ENCODE measurements at places on chromosomes 4 and X.

DNA sequence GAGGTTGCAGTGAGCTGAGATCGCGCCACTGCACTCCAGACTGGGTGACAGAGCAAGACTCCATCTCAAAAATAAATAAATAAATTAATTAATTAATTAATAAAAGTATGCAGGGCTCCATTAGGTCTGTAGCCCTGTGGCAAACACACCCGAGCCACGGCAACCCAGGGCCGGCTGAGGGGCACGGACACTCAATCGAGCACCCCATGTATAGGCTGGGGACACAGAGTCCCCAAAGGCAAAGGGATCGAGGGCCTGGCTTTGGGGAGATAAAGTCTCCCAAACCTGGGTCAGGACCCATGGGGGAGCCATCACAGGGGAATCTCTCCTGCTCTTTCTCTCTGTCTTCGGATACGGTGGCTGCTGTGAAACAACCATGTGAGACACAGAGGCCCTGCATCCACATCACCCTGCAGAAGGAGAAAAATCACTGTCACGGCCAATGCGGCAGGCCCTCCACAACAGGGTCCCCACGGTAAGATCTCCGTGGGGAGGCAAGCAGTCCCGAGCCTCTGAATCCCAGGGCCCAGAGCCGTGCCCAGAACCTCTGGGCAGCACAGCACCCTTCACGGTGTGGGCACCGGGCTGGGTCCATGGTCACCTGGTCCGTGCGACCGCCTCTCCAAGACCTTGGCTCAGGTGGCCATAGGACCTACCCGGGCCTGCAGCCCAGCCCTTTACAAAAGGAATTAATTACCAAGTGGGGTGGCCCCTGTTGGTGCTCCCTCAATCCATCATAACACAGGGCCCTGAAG lies 81.8 kb downstream of the WFS1 start:
- no peaks in the 10 kb centered on the region for H3K4me1 ChIP-seq
- no peak overlapping the region for H3K27ac ChIP-seq
- no peak for DNase-seq
- no peaks in the 10 kb centered on the region for H3K36me3 ChIP-seq

- H3K27me3 ChIP-seq: no peaks in the 10 kb centered on the region
- H3K4me3 ChIP-seq: no peak overlapping the region
- no peak overlapping the region for H3K27ac ChIP-seq
- no peaks in the 10 kb centered on the region for H3K4me1 ChIP-seq
Observed at GRCh38 chr4:133776961-133777360, 424.6 kb downstream of the PABPC4L start.

- peaks cover 4% of the 10 kb centered on the region for H3K4me1 ChIP-seq
- H3K27me3 ChIP-seq: no peaks in the 10 kb centered on the region
- H3K27ac ChIP-seq: no peak overlapping the region
- DNase-seq: peak; percentile 3
- H3K36me3 ChIP-seq: no peaks in the 10 kb centered on the region
Observed at GRCh38 chr4:161577579-161578301, 586.1 kb downstream of the FSTL5 start.

GRCh38 chrX:10702031-10702430 lies 81.6 kb upstream of the MID1 start:
- no peaks in the 10 kb centered on the region for H3K4me1 ChIP-seq
- no peaks in the 10 kb centered on the region for H3K36me3 ChIP-seq
- H3K27me3 ChIP-seq: no peaks in the 10 kb centered on the region
- H3K4me3 ChIP-seq: no peak overlapping the region
- DNase-seq: no peak

DNA sequence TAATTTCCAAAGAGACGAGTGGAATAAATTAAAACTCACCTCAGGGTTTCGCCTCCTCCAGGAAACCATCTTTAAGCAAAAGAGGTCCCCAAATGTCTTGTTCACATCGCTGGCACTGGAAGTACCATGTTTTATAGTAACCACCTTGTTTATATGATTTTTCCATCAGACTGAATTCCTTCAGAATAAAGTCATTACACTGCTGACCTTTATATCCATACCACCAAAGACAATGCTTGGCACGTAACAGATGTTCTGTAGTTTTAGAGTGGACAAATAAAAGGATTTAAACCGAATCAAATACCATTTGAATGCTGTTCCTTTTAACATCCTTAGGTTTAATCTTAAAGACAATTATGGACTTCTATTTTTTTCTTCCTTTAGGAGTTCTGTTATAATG lies 4.7 kb downstream of the NUDT6 start:
- no peaks in the 10 kb centered on the region for H3K36me3 ChIP-seq
- peaks cover 30% of the 10 kb centered on the region for H3K4me1 ChIP-seq
- H3K27ac ChIP-seq: no peak overlapping the region
- peak; percentile 41 for DNase-seq

- H3K4me1 ChIP-seq: peaks cover 26% of the 10 kb centered on the region
- peak; percentile 55 for DNase-seq
- H3K27me3 ChIP-seq: no peaks in the 10 kb centered on the region
- H3K27ac ChIP-seq: no peak overlapping the region
Observed at GRCh38 chr4:107862658-107863057, 37.9 kb downstream of the SGMS2 start.

DNA sequence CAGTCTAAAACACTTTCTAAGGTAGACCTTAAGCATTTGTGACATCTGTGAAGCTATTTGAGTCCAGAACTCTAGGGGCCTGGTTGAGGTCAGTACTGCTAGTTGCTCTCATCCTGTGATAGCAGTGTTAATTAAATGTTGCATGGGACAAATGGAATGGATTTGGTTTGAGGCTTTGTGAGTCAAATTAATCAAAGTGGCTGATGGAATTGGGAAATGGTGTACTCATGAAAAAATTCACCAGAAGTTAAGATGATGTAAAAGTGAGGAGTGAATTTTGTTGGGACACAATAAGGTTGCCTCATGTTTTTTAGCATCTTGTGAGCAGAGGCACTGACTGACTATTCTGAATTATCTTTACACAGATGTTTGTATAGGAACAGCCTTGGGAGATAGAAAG lies 99.2 kb upstream of the ARSJ start:
- no peaks in the 10 kb centered on the region for H3K36me3 ChIP-seq
- H3K27ac ChIP-seq: peak overlapping the region; percentile 65
- peak; percentile 30 for DNase-seq
- H3K4me1 ChIP-seq: peaks cover 29% of the 10 kb centered on the region
- H3K4me3 ChIP-seq: no peak overlapping the region

DNA sequence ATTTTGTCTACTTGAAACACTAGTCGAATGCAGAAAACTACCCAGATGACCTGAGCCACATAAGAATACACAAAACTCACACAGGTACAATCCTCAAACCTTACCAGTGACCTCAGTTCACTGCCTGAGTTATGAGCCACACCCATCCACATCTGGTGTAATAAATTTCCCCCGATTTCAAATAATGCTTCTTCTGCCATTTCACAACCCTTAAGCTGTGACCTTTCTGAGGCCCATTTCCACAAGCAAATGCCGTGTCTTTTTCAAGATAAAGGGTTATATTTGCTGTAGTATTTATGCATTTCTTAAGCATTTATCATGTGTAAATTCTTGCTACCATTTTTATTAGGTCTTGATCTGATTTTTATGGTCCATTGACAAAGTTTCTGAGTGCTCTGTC lies 1.8 kb upstream of the ARHGEF38 start:
- no peaks in the 10 kb centered on the region for H3K36me3 ChIP-seq
- H3K27me3 ChIP-seq: no peaks in the 10 kb centered on the region
- H3K4me1 ChIP-seq: no peaks in the 10 kb centered on the region
- no peak for DNase-seq
- no peak overlapping the region for H3K4me3 ChIP-seq
- no peak overlapping the region for H3K27ac ChIP-seq

DNA sequence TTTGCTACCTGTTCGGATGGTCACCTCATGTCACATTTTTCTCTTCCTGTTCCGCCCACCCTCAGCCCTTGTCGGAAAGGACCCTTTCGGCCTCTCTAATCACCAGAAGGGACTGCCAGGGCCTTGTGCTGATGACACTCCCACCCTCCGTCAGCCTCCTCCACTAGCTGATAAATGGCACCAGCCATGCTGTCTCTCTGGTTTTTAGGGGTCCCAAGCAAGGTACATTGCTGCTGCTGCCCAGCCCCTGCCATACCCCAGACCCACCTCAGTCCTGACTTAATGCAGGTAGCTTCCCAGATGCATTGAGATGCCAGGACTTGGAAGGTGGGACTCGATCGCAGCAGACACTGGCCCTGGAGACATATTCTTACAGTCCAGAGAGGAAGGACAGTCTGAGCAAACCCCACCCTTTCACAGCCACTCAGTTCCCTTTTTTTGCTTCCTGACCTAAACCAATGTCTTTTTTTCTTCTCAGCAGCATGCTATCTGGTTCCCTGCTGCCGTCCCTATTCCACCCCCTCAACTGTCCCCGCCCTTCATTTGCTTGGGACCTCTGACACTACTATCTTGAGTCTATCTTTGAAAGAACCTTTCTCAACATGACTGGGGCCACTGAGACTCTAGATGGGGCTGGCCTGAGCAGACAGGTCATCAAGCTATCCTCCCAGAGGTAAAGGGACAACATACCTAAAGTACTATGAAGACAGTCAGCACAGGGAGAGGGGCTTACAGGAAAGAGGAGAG lies at the start of gene BTK:
BTK (minus strand) TSS at position 397 of the 747 bp plus-strand sequence. CDS start 10,907 bp downstream, outside the sequence.
- DNase-seq: no peak
- no peaks in the 10 kb centered on the region for H3K4me1 ChIP-seq

- H3K27ac ChIP-seq: no peak overlapping the region
- no peaks in the 10 kb centered on the region for H3K4me1 ChIP-seq
- no peak for DNase-seq
- peaks cover 51% of the 10 kb centered on the region for H3K27me3 ChIP-seq
Observed at GRCh38 chr4:56666279-56666678, 14.8 kb downstream of the HOPX start.

GRCh38 chr4:94365304-94365703 lies 22.7 kb upstream of the HPGDS start:
- H3K36me3 ChIP-seq: no peaks in the 10 kb centered on the region
- H3K4me1 ChIP-seq: no peaks in the 10 kb centered on the region
- no peak overlapping the region for H3K27ac ChIP-seq
- H3K4me3 ChIP-seq: no peak overlapping the region
- no peaks in the 10 kb centered on the region for H3K27me3 ChIP-seq
- DNase-seq: no peak

- no peaks in the 10 kb centered on the region for H3K4me1 ChIP-seq
- H3K4me3 ChIP-seq: no peak overlapping the region
- no peaks in the 10 kb centered on the region for H3K36me3 ChIP-seq
- DNase-seq: no peak
- no peak overlapping the region for H3K27ac ChIP-seq
- H3K27me3 ChIP-seq: no peaks in the 10 kb centered on the region
Observed at GRCh38 chrX:110046971-110047370, 44.1 kb downstream of the TMEM164 start.

GRCh38 chrX:68415316-68415715 lies 18.0 kb downstream of the OPHN1 start:
- no peak overlapping the region for H3K27ac ChIP-seq
- H3K4me1 ChIP-seq: peaks cover 15% of the 10 kb centered on the region
- H3K4me3 ChIP-seq: no peak overlapping the region
- no peaks in the 10 kb centered on the region for H3K27me3 ChIP-seq

- H3K27me3 ChIP-seq: no peaks in the 10 kb centered on the region
- no peak overlapping the region for H3K27ac ChIP-seq
- H3K36me3 ChIP-seq: no peaks in the 10 kb centered on the region
- no peak for DNase-seq
Observed at GRCh38 chrX:132778917-132779316, 179.5 kb downstream of the HS6ST2 start.

DNA sequence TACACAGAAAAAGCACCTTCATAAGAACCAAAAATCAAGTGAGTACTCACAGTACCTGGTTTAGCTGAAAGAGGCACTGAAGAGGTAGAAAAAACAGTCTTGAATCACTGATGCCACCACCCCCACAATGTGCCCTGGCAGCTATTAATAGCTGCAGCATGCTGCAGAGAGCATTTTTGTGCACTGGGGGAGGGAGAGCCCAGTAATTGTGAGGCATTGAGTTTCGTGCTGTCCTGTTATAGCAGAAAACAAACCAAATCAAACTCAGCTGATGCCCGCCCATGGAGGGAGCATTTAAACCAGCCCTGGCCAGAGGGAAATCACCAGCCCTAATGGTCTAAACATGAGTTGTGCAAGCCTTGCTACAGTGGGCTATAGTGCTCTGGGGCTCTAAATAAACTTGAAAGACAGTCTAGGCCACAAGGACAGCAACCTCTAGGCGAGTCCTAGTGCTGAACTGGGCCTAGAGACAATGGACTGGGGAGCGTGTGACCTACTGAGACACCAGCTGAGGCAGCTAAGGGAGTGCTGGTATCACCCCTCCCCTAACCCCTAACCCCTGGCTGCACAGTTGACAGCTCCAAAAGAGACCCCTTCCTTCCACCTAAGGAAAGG lies 106.3 kb upstream of the TMLHE start:
- H3K4me3 ChIP-seq: no peak overlapping the region
- no peaks in the 10 kb centered on the region for H3K27me3 ChIP-seq
- H3K27ac ChIP-seq: no peak overlapping the region
- H3K36me3 ChIP-seq: no peaks in the 10 kb centered on the region
- DNase-seq: peak; percentile 44

GRCh38 chr4:29405116-29405515 lies 1315.1 kb upstream of the PCDH7 start:
- no peak overlapping the region for H3K27ac ChIP-seq
- H3K36me3 ChIP-seq: no peaks in the 10 kb centered on the region
- DNase-seq: no peak
- H3K4me3 ChIP-seq: no peak overlapping the region
- H3K27me3 ChIP-seq: no peaks in the 10 kb centered on the region

- no peak overlapping the region for H3K27ac ChIP-seq
- H3K4me3 ChIP-seq: no peak overlapping the region
- H3K27me3 ChIP-seq: no peaks in the 10 kb centered on the region
- no peaks in the 10 kb centered on the region for H3K36me3 ChIP-seq
Observed at GRCh38 chr4:114225436-114225835, 246.0 kb upstream of the ARSJ start.

DNA sequence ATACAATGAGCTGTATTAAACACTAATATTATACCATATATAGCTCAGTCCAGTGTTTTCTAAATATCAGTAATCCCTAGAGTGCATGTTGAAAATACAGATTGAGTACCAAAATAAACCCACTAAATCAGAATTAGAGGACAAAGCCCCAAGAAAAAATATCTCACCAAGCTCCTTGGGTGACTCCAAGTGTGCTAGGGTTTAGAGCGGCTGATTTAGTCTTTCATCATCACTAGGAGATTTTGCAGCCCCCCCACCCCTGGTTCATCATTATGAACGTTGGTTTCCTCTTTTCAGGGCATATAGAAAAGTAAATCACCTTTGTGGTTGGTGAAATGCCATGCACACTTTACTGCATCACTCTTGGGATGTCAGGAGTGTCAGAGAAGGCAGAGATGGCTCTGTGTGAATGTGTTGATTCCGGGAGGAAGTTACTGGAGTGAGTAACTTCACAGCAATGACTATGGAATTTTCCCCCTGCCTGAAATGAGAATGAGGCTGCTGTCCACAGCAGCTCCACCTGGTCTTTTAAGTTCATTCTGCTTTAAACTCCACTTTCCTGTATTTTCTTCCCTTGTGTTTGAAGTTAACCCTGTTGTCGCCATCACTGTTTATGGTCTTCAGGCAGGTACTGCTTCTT lies 25.2 kb upstream of the ANAPC4 start:
- H3K4me3 ChIP-seq: no peak overlapping the region
- H3K36me3 ChIP-seq: 0 out of 2 replicates have a peak, but pooled peaks cover 4% of the 10 kb centered on the region
- peak; percentile 73 for DNase-seq
- peaks cover 14% of the 10 kb centered on the region for H3K4me1 ChIP-seq

- H3K4me1 ChIP-seq: no peaks in the 10 kb centered on the region
- no peaks in the 10 kb centered on the region for H3K36me3 ChIP-seq
- DNase-seq: no peak
- no peak overlapping the region for H3K4me3 ChIP-seq
- H3K27ac ChIP-seq: no peak overlapping the region
Observed at GRCh38 chrX:16978193-16978984, 31.9 kb downstream of the REPS2 start.
